ENCODE measurements at places on chromosomes 4 and X.
A peak's percentile ranks its signal among the peaks of the same experiment; 100 is the strongest.

DNA sequence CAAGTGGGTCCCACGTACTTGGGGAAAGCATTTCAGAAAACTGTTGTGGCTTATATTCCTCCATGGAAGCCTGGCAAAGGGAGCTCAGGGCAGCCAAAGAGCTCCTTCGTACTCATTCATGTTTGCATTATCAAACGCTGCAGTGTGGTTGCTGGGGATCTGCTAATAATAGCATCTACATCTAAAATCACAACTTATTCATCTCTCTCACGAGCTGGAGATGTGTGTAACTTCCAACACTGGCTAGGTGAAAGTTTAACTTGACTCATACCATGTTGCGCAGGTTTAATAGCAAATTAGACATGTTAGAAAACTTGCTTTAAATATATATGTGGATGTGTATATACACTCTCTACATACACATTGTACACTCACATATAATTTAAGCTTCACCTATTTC, 415.1 kb downstream of the AFF2 start:
- DNase-seq, result no peak

DNA sequence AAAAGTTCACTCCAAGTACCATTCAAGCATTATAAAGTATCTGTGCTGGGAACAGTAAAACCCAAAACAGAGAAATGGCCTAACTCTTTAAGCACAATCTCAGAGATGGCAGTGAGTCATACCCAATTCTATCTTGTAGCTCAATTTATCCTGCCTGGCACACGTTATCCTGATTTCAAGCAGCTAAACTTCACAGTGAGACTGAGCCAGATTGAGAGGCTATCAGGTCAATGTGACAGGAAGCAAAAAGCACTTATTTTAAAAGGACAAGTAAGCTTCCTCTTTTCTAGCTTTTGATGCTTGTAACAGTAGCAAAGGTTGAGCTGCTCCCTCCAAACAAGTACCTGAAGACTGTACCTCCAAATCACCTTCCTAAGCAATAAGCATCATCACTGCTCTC, 324.9 kb downstream of the NAF1 start:
- DNase-seq, result peak; percentile 34

GRCh38 chr4:7855731-7856130, 83.9 kb downstream of the AFAP1 start:
- DNase-seq, result no peak

DNA sequence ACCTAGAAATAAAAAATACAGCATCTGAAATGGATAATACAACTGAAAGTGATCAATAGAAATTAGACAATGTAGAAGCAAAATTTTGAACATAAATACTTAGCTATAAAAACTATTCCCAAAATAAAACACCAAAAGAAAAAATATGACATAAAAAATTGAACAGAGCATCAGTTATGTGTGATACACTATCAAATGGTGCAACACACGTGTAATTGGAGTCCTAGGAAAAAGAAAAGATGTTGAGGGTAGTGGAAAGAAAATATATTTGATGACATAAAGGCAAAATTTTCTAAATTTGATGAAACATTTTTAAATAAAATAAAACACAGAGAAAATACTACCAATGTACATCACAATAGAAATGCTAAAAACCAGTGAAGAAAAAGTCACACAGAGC, 63.1 kb downstream of the NPY2R start:
- DNase-seq, result no peak

- DNase-seq, result peak; percentile 4
Observed at GRCh38 chr4:92100975-92101374, 202.8 kb upstream of the GRID2 start.

DNA sequence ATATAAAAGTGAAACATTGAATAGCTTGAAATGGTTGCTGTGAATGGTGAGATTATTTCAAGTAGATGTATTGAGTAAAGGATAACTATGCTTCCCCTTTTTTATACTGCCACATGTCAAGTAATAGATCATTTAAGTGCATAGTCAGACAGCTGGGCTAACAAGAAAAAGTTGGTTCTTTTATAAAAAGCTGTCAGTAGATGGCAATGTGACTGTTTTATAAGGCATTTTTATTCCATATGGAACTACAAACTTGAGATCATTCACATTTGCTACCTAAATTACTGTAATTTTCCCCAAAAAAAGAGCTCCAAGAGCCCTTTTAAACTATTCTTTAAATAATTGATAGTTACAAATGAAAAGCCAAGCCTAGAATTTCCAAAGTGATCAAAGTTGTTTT, 831.0 kb downstream of the C4orf33 start:
- DNase-seq, result peak; percentile 4

GRCh38 chr4:177517862-177518261, 75.6 kb upstream of the AGA start:
- DNase-seq, result no peak

DNA sequence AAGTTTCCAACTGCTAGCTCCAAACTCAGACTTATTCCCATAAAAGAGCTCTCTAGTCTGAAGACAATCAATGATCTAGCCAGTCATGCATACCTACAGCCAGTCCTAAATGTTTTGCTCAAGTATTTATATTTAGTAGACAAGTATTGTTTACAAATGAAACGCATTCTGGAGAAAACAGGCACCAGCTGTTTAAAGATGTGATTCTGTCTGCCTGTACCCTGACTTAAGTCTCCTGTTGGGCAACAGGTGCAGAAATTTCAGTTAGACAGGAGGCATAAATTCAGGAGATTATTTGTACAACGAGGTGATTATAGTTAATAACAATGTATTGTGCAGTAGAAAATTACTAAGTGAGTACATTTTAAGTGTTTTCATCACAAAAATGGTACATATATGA, 28.9 kb downstream of the LNX1 start:
- DNase-seq, result no peak

GRCh38 chr4:153421941-153422340, 44.2 kb upstream of the TMEM131L start:
- DNase-seq, result no peak

GRCh38 chrX:71870208-71871098, 40.2 kb upstream of the NHSL2 start:
- DNase-seq, result no peak

GRCh38 chrX:10620121-10620699, at the start of gene MID1:
Gene MID1, minus strand, starts transcription at chrX:10620585. Its CDS starts 53,038 bp downstream, at chrX:10567547.
- peak; percentile 72 for DNase-seq

DNA sequence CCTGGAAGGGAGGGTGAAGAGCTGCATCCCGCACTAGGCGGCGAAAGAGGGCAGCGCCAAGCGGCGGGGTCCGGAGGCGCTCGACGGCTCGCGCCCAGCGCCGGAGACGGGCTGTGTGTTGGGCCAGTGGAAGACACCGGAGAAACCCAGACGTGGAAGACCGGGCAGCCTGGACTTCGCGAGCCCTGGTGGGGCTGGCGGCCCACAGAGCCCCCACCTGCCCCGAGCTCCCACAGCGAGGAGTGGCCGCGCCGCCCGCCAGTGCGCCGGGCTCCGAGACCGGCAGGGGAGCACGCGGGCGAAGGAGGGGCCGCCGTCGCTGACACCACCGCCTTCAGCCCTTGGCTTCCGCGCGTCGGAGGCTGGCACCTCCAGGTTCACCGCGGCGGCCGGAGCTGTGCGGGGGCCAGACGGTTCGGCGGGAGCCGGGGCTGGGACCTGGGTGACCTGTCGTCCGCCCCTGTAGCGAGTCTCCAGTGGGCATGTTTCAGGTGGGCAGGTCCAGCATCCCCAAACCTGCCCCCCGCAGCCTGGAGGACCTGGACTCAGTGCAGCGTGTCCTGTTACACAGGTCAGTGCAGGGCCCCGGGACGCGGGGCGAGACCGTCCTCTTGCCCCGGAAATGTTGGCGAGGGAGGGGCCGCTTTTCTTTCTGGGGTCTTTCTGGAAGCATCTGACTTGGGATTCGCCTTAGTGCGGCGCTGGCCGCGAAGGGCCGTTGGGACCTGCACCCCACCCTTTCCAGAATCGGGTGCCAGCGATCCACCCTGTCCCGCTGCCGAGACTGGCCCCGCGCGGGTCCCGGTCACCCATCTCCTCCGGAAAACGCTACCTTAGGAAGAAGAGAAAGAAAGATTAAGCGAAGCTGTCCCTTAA, 9.6 kb upstream of the INTU start:
- peak; percentile 63 for DNase-seq

- no peak for DNase-seq
Observed at GRCh38 chr4:74543231-74543781, 98.4 kb downstream of the AREG start.

GRCh38 chrX:12898073-12898472, 8.3 kb upstream of the TLR8 start:
- DNase-seq, result no peak

DNA sequence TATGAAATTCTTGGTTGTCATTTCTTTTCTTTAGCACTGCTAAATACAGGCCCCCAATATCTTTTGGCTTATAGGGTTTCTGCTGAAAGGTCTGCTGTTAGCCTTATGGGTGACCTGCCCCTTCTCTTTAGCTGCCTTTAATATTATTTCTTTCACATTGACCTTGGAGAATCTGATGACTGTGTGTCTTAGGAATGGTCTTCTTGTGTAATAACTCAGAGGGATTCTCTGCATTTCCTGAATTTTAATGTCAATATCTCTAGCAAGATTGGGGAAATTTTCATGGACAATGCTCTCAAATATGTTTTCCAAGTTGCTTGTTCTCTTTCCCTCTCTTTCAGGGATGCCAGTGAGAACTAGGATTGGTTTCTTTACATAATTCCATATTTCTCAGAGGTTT, 292.4 kb downstream of the SLC7A11 start:
- no peak for DNase-seq

DNA sequence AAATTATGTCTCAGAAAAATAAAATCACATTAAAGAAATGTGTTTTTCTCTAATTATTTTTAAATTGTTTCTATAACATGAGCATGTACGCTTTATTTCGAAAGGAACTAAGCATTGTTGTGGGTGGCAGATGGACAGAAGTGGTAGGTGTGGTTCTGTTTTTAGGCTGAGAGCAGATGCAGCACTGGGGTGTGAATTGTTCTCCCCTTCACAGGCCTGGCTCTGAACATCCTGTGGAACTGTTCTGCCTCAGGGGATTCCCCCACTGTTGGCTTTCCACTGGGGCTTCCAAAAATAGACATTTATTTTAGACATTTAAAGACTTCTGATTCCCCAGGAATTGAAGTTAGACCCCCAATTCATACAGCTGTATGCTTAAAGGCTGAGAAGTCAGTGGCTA, 41.9 kb upstream of the PDHA2 start:
- DNase-seq, result no peak

- DNase-seq, result no peak
Observed at GRCh38 chrX:148466292-148466691, 34.1 kb upstream of the AFF2 start.

GRCh38 chrX:84218726-84219125, 30.7 kb upstream of the RPS6KA6 start:
- DNase-seq, result no peak

DNA sequence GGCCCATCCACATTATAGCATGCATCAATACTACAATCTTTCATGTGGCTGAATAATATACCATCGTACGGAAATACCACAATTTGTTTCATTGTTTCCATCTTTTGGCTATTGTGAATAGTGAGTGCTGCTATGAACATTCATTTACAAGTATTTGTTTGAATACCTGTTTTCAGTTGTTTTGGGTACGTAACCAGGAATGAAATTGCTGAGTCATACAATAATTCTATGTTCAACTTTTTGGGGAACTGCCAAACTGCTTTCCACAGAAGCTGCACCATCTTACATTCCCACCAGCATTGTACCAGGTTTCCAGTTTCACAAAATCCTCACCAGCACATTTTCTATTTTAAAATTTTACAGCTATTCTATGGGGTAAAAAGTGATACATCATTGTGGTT, 28.5 kb upstream of the MANBA start:
- no peak for DNase-seq

- no peak for DNase-seq
Observed at GRCh38 chr4:1208970-1209704, 36.8 kb upstream of the SPON2 start.

- peak; percentile 30 for DNase-seq
Observed at GRCh38 chrX:153474718-153475117, 4.3 kb upstream of the HAUS7 start.

DNA sequence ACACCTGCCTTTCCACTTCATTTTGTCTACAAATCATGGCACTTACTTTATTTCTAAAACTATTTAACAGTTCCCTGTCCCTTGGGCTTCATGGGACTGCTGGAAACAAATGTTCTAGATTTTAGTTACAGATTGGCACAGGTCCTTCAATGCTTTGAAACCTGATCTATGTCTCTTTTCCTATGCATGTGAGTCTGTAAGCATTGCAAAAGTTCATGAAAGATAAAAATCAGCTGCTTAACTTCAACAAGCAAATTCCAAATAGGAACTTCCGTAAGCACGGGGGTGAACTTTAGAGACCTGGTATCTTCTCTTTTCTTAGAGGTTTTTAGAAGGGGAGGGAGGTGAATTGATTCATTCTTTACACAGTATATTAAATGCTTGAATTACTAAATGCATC, 9.5 kb downstream of the LGI2 start:
- no peak for DNase-seq

DNA sequence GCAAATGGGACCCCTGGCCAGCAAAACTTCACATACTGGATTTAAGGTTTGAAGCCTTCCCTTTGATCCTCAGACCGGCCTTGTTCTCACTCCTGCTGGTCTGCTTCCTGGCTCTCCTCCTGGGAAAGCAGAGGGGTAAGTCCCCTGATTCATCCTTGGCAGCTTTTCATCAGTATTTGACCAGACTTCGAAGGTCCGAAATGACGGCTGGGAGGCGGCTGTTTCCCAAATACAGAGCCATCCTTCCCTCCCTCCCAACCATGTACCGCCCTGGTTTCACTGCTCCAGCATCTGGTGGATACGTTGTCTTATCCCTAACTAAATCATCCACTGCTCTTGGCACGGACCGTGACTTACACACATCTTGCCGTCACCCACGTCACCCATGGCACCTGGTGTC, 265.5 kb downstream of the BCOR start:
- no peak for DNase-seq

DNA sequence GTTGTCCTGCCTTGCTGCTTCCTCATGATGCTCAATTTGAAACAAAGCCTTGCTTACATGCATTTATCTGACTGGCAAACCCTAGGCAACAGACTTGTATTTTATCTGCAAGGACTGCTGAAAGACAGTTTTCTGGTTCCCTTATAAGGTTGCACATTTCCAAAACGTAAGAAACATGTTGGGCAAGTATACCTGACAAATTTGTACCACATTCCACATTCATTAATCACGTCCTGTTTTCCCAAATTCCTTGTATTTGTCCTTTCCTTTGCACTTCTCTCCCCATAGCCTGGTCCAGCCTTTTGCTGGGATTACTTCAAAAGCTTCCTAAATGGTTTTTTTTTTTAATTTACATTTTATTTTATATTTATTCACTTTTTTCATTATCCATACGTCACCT, 310.1 kb downstream of the PPP3CA start:
- no peak for DNase-seq

GRCh38 chr4:3365326-3365725, 72.5 kb downstream of the RGS12 start:
- DNase-seq, result no peak

DNA sequence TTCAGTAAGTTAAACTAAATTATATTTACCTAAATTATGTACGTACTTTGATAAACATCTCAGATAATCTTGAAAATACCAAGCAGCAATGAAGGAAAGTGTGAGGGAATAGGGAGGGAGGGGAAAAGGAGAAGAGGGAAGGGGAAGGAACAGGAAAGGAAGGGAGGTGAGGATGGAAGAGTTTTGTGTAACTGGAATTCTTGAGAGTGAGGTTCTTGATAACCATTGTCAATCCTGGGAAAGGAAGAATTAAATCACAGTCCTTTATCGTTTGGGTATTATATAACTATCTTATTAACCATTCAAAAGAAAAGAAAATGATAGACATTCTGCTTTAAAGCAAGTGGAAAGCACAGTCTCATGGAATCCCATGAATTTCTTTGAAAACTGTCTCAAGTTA, 795.0 kb downstream of the CCSER1 start:
- no peak for DNase-seq

GRCh38 chr4:127782025-127782274, 172 bp upstream of the HSPA4L start:
- DNase-seq, result peak; percentile 85

Data from Ammon's horn (tissue), 1 donor.